ENCODE measurements at places on chromosomes 7 and 10.

- DNase-seq, result no peak
These were observed 595.2 kb downstream of the AUTS2 start for GRCh38 chr7:70193514-70193913.

DNA sequence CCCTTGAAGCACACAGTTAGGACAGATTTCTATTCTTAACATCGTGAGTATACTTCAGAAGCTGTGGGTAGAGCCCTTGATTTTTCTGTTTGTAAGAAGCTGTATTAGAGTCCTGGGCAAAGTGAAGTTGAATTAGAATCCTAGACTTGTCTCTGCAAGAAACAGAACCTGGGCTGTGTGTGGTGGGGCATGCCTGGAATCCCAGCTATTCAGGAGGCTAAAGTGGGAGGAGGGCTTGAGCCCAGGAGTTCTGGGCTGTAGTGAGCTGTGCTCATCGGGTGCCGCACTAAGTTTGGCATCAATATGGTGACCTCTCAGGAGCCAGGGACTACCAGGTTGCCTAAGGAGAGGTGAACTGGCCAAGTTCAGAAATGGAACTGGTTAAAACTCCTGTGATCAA, 183.4 kb downstream of the GNAI1 start:
- DNase-seq, result no peak

- DNase-seq, result peak; percentile 25
These were observed 68.0 kb downstream of the VOPP1 start for GRCh38 chr7:55504093-55504859.

DNA sequence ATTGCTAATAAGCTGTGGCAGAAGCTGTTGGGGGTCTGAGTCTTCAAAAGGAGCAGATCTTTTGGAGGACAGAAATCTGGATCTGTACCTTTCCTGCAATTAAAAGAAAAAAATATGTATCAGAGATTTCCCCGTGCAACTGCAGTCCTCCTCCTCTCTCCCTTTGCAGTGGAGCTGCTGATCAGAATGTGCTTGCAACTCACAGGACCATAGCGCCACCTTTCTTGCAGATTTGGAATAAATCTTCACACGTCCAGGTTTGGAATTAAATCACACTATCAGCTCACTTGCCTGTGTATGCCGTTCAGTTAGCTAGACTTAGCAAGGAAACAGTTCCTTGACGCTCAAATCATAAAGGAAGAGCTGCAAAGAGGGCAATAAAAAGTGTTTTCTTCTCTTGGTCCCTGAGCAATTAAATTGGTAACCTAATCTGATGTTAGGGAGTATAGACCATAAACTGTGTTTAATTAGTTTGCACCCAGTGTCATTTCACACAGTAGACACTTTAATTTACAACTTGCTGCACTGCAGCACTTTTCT, 77.4 kb downstream of the PON1 start:
- peak; percentile 69 for DNase-seq

GRCh38 chr7:155340721-155341120, 43.0 kb downstream of the INSIG1 start:
- DNase-seq, result no peak

- no peak for DNase-seq
These were observed 17.6 kb upstream of the SNX13 start for GRCh38 chr7:17957871-17958270.
